ENCODE measurements at places on chromosomes 13 and 19.

DNA sequence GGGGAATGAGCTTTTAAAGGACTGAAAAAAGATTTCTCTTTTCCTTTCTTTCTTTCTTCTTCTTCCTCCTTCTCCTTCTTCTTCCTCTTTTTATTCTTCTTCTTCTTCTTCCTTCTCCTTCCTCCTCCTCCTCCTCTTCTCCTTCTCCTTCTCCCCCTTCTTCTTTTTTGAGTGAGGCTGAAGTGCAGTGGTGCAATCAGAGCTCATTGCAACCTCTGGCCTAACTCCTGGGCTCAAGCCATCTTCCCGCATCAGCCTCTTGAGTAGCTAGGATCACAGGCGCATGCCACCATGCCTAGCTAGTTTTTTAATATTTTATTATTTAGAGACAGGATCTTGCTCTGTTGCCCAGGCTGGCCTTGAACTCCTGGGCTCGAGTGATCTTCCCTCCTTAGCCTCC, 120.9 kb upstream of the KL start:
- no peak for DNase-seq

GRCh38 chr13:47903836-47904235, 97.2 kb downstream of the SUCLA2 start:
- no peak for DNase-seq

DNA sequence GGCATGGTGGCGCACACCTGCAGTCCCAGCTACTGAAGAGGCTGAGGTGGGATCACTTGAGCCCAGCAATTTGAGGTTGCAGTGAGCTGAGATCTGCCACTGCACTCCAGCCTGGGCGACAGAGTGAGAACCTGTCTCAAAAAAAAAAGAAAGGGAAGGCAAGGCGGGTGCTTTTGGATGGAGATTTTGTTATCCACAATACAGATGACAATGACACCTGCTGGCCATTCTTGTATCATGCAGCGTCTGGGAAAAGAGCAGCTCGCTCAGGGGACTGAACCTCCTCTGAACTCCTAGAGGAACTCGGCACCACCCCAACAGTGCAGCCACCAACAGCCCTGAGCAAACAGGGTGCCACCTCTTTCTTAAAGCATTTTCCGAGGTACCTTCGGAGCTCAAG, 22.8 kb downstream of the HAUS8 start:
- no peak for DNase-seq

- peak; percentile 35 for DNase-seq
Observed at GRCh38 chr19:41753159-41753558, 2.2 kb upstream of the CEACAM6 start.

GRCh38 chr19:33238481-33239149, 13.0 kb upstream of the SLC7A10 start:
- DNase-seq: no peak

DNA sequence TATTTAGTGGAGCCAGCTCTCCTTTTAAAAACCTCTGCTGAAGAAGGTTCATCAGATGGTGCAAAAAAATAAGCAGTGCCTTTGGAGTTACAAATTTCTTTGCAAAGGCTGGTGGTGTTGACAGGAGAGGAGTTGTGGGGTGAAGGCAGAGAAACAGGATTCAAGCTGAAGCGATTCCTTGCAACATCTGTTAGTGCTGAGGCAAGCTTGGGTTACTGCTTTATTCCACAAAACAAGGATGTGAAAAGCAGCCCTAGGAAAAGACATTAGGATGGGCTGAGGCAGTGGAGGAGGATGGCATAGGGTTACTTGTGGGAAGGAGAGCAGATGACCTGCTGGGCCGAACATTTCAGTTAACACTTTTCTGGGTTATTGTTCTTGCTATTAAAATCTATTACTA, 390.7 kb downstream of the DLEU7 start:
- DNase-seq: no peak

- no peak for DNase-seq
Observed at GRCh38 chr13:67645874-67646467, 415.8 kb upstream of the PCDH9 start.

- no peak for DNase-seq
Observed at GRCh38 chr13:36528105-36528504, 95.8 kb downstream of the CCNA1 start.

DNA sequence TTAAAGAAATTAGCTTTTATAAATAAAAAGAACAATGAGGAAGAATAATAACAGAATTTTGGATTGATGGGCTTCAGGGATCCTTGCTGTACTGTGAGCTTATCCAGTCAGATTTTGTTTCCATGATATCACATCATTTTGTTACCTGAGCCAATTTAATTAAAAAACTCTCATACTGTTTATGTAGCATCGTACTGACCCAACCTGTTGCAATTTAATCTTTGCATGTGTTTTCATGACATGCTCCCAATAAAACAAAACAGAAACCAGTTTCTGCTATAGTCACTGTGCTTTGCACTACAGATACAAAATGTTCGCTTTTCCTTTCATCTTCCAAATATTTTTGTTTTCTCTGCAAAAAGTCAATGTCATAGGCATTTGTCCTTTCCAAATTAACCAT, 109.7 kb upstream of the RNF113B start:
- no peak for DNase-seq

DNA sequence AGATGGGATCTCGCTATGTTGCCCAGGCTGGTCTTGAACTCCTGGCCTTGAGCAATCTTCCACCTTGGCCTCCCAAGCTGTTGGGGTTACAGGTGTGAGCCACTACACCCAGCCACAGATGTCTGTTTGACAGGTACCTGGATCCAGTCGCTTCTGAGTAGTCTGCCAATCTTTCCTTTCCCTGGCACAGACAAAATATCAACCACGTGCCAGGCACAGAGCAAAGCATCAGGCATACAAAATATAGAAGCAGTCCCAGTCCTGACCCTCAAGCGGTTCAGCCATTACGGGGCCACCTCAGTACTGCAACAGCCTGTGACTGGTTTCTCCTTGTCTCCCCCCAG, 3.8 kb downstream of the ELAVL1 start:
- no peak for DNase-seq

DNA sequence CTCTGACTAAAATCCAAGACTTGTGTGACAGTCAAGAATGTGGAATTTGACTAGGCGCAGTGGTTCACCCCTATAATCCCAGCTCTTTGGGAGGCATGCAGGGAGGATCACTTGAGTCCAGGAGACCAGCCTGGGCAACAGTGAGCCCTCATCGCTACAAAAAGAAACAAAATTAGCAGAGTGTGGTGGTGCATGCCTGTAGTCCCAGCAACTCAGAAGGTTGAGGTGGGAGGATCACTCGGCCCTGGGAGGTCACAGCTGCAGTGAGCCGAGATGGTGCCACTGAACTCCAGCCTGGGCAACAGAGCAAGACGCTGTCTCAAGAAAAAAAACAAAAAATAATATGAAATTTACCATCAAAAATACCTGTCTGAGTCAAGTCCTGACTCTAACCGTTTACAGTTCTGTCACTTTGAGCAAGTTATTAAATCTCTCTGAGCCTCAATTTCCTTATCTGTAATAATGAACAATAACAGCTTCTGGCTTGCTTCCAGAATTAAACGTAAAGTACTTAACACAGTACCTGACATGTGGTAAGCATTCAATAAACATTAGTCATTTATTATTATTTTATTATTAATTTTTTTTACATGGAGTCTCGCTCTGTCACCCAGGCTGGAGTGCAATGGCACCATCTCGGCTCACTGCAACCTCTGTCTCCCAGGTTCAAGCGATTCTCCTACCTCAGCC, 204.6 kb upstream of the TSC22D1 start:
- DNase-seq: no peak

DNA sequence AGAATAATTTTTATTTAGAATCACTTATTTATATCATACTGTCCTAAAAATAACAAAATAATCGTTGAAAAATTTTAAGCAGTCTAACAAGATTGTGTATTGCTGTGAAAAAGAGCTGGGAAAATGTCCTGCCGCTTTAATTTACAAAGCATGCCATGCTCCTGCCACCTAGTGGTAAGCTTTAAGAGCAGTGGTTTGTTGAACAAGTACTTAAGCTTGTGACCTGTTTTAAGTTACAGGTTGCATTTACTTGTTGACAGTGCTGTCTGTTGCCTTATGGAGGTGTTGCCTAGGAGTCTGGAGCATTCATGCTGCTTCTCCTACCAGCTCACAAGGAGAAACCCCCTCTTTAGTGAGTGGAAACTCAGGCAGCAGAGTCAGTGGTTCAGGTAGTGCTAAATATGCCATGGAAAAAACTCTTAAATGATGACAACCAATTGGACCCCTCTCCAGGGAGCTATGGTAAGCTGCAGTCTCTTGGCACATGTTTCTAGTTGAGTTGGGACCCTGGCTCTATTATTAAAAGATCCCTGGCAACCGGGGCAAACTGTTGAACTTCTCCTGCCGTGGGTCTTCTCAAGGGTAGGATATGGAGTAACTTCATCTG, 68.4 kb downstream of the SPATA13 start:
- no peak for DNase-seq

DNA sequence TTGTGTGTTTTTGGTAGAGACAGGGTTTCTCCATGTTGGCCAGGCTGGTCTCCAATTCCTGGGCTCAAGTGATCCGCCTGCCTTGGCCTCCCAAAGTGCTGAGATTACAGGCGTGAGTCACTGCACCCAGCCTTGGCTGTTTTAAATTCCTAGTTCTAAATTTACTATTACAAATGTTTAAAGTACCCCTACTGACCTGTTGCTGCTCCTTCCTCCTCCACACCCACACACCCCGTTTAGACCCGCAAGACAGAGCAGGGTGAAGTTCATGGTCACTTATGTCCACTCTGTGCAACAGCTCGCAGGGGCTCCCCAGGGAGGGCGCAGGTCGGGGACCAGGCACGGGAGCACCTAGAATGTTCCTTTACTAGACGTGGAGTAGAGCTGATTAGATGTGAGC, 28.7 kb downstream of the TMEM161A start:
- DNase-seq: no peak

GRCh38 chr19:19460258-19460731, 54.8 kb downstream of the GATAD2A start:
- no peak for DNase-seq

DNA sequence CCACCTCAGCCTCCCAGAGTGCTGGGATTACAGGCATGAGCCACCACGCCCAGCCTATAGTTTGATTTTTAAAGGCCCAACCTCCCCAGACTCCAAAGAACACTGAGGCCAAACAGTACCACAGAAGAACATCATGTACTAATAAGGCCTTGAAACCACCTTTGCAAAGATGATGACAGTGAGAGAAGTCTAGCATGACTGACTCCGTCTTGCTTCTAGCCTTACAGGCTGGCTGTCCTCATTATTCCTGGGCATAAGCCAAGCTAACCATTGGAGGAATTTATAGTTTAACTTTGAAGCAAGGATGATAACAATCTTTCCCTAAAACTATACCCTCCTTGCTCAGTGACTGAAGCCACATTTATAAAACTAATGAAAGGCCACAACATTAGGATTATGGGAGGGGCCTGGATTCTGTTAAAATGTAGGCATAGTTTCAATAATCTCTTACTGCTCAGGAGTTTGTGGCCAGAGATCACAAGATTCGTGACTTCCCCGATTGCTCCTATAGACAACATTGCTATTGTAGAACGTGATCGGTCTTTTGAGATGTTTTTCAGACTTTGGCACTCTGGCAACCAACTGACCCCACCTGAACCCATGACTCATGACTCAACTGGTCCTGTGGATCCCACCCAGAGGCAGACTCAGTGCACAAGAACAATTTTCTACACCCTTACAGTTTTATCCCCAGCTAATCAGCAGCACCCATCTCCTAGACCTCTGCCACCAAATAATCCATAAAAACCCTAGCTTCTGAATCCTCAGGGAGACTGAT, 17.6 kb downstream of the GPR42 start:
- DNase-seq: no peak

- no peak for DNase-seq
Observed at GRCh38 chr13:49791315-49791710, 1.2 kb downstream of the KPNA3 start.

DNA sequence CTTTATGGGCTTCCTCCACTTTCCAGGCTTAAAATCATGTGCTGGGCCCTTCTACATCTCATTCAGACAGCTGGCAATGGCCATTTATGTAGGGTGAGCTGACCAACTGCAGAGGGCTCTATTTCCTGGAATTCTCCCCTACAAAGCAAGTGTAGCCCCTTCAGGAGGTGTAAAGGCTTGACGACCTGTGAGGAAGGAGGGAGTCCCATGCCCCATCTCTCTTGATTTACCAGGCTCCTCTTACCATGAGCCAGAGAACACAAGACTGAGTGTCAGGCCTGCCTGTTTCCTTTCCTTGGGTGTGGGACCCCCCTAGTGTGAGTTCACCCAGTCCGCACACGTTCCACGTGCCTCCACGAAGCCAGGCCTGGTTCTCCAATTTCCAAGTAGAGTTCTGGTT, 16.6 kb downstream of the ZNF536 start:
- no peak for DNase-seq

GRCh38 chr19:55958356-55958755, 10.7 kb downstream of the NLRP8 start:
- DNase-seq: no peak

GRCh38 chr13:84980571-84980970, 818.6 kb downstream of the SLITRK6 start:
- DNase-seq: no peak

DNA sequence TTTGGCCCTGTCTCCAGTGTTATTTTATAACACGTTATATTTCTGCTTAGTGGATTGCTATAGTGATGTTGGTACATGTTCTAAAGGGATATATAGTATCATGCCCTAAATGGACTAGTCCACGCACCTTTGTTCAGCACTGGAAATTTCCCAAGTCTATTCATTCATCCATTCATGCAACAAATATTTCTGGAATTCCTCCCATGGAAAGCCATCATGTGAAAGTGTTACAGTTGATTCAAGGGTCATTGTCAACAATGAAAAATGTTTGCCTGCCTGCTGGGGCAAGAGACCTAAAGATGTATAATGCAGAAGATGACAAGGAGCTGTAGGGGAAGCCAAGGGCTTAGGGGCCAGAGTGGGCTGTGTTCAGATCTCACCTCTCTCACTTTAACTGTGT, 10.8 kb upstream of the HSPH1 start:
- no peak for DNase-seq

GRCh38 chr19:5882421-5882968, 12.2 kb upstream of the FUT5 start:
- DNase-seq: no peak

DNA sequence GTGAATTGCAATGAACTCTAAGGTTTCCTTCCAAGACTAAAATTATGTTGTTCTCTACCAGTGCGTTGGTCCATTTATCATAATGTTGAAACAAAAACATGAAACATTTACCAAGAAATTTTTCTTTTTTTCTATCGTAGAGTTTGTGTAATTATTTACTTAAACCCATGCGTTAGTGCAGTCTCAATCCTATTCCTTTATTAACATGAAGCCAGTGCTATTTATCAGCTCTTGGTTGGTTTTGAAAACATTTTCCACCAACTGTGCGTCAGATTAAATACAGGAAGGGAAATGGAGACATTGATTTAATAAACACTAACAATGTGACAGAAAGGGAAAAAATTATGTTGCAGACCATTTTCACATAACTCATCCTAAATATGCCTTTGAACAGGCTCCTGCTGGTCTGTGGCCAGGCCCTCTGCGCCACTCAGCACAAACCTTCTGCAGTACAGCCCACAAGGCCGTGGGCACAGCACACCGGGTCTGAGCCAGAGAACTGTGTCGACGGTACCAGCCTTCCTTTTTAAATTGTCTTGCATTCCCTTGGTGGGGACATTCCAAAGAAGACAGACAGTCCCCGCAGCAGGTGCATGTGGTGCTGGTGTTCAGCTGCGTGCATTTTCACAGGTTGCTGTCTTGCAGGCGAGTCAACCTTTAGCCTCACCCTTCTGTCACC, 135.8 kb downstream of the SHISA2 start:
- DNase-seq: no peak

All from left cardiac atrium (tissue), 4 donors.